ENCODE measurements at places on chromosomes 11 and 22.

DNA sequence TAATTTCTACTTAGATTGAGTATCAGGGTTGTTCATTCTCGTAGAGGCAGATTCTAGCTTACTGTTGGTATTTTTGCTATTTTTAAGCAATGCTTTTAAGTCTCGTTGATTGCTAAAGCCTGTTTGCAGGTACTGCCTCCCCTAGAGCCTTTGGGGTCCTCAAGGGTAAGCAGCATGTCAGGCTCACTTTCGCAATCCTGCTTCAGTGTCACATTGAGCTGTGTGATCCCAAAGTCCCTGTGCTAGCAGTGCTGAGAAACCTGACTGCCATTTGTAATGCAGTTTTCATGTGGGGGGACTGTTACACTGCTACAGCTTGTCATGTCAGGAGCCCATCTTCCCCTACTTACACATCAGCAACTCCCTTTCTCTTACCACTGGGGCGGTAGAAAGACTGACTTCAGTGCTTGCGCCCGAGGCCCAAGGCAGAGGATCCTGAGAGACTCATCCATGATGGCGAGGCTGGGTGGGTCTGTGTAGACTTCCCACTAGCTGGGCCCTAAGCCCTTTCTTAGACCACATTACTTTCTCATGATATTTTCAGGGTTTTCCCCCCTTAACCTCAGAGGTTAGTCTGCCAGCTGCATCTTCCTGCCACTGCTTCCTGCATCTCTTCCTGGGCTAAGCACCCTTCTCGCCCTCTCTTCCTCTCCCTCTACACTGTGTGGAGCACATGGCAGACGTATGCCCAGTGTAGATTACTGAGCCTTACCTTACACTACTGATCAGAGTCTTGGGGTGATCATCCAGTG, 40.8 kb upstream of the ST14 start:
- no peak for DNase-seq

DNA sequence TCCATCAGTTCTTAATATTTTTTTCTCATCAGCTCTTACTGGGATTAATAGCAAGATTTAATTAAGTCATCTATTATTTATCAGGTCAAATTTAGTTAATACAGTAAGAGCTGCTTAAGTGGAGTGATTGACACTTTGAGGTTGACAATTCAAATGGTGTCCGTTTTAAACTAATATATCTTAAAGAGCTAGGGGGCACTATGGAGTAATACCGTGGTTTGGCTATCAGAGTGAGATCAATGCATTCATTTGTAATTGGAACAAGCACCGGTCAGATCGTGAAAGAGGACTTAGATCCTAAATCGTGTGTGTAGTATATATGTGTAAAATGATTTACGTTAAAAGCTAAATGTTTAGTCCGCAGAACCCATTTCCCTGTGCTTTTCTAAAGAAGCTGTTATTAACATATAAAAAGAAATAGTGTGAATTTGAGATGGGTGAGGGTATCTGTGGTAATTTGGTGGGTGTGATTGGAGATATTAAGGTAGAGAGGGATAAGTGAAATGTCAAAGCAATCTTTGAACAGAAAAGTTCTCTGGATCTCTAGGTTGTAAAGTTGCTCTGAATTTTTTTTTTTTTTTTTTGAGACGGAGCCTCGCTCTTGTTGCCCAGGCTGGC, 2.3 kb downstream of the SIK2 start:
- DNase-seq: no peak

GRCh38 chr11:563812-564578, 3.2 kb downstream of the RASSF7 start:
- DNase-seq: no peak

GRCh38 chr11:73003088-73003487, 139.0 kb downstream of the FCHSD2 start:
- no peak for DNase-seq

DNA sequence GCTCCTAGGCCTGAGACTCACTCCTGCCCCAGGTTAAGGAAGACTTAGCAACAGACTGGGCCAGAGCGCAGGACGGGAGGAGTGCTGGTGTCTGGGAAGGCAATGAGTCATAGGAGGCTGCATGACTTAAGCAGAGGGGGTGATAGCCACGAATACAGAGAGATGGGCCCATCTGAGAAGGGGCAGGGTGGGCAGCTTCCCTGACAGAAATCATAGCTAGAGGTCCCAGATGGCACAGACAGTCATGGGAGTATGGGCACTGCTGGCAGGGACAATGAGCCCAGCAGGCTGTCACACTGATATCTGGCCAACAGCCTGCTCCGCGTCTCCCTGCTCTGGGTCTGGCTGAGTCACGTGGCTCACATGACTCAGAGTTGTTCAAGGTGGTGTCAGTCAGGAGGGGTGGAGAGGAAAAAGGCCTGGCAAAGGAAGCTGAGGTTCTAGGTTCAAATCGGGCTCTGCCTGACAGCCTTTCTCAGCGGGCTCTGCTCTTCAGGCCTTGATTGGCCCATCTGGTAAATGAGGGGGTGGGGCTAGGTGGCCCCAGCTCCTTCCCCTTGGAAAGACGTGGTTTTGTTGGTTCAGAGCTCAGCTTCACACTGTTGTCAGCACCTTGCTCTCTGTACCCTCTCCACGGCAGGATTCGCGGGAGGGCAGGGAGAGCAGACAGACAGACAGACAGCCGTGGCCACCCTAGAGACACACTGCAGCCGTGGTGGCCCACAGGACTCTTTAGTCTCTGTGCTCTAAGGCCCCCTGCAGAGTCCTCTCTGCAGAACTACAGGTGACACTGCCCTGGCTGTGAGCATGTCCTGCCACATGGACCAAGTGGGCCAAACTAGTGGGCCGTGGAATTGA, 47.8 kb downstream of the DBX1 start:
- no peak for DNase-seq

DNA sequence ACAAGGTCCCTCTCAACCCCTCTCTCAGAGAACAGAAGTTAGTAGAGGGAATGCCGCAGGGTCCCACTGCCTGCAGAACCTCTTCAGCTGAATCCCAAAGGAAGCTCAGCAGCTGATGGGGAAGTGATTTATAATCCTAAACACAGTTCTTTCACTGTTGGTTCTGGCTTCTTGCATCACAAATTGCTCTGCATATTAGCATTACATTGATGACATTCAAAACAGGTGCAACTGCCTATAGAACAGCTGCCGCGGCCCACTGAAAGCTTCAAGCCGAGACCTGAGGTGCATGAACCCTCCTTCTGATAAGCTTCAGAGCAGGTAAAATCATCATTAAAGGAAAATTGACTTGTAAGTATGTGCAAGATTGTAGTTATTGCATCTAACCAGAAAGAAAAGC, 75.2 kb upstream of the KIRREL3 start:
- DNase-seq: no peak

DNA sequence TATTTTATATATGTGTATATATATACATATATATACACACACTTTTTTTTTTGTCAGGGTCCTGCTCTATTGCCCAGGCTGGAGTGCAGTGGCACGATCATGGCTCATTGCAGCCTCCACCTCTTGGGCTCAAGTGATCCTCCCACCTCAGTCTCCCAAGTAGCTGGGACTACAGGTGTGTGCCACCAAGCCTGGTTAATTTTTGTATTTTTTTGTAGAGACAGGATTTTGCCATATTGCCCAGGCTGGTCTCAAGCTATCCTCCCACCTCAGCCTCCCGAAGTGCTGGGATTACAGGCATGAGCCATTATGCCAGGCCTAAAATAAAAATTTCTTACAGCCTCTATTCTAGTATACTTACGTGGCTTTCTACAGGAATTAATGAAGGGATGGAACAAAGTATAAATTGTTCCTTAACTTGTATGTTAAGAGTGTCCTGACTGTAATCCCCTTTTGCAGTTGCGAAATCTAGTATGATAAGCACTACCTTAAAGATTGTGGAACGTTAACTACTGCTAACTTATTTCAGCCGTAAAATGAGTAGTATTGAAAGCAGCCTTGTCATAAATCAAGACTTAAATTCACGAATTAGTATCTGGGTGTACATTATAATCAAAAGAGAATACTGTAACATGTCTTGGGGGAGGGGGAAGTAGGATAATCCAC, 2.1 kb downstream of the TRAF6 start:
- DNase-seq: no peak

- DNase-seq: no peak
Measured at GRCh38 chr11:13043912-13044628, 35.0 kb downstream of the RASSF10 start.

DNA sequence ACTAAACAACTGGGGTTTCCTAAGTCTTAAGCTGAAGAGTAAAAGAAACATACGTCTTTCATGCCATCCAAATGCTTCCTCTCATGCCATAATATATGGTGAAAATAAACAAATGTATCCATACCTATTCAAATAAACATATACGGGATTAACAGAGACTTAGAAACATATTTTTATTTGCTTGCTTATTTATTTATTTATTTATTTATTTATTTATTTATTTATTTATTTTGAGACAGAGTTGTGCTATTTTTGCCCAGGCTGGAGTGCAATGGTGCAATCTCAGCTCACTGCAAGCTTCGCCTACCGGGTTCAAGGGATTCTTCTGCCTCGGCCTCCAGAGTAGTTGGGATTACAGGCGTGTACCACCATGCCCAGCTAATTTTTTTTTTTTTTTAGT, 291.6 kb upstream of the CNTN5 start:
- DNase-seq: no peak

GRCh38 chr22:37559521-37559900, 769 bp upstream of the CDC42EP1 start:
- DNase-seq: no peak

DNA sequence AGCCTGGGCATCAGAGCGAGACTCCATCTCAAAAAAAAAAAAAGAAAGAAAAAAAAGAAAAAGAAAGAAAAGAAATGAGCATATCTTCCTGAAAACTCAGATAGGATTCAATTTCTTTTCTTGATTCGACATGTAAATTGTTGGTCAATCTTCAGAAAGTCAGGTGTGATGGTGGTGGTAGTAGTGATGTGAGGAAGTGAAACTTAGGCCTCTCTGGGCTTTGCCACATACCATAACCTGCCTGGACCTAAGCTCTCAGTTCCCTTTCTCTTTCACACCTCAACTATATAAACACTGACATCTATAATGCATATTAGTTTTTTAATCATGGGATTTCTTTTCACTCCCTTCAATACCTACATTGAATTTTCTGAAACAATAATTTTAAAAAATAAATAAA, 98.0 kb upstream of the TBCEL start:
- DNase-seq: no peak

GRCh38 chr11:6505577-6506240, 8.6 kb downstream of the DNHD1 start:
- DNase-seq: no peak

GRCh38 chr11:73267906-73268540, 4.1 kb upstream of the P2RY6 start:
- no peak for DNase-seq

GRCh38 chr11:63837027-63837688, 1.8 kb upstream of the MARK2 start:
- peak; percentile 66 for DNase-seq

DNA sequence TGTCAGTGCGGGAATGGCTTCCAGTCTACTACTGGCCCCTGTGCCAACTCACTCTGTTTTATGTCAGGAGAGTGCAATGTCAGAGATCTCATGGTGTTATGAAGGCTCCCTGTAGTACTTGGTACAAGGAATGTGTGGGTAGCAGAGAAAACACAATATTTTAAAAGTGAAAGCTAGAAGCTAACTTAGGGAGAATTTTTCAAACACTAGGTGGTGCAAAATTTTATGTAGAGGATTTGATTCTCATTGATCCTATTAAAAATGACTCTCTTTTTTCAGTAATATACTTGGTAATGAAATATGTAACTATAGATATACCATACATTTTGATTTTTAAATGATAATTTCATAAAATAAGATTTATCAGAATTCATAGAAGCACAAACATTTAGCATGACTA, 134.7 kb downstream of the JRKL start:
- no peak for DNase-seq

DNA sequence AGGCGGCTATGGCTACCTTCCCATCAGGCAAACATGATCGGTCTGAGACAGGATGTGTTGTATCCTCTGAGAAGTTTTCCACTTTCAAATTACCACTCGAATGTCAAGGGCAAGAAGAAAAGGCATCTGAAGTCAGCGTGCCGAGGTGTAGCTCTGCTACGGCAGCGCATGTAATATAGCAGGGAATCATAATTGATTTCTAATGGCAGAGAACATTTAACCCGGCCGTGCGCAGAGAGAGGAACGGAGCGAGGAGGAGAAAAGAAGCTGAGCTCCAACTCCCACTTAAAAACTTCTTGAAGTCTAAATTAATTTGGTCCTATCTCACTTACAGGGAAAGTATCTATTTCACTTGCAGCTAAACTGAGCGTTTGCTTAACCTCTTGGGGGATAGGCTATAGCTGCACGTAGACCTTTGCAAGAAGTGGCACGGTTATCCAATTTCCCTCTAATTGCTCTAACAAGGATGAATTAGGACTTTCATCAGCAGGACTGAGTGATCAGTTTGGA, 137.3 kb upstream of the KIRREL3 start:
- DNase-seq: no peak

GRCh38 chr11:126418887-126419286, 63.4 kb downstream of the ST3GAL4 start:
- DNase-seq: no peak

DNA sequence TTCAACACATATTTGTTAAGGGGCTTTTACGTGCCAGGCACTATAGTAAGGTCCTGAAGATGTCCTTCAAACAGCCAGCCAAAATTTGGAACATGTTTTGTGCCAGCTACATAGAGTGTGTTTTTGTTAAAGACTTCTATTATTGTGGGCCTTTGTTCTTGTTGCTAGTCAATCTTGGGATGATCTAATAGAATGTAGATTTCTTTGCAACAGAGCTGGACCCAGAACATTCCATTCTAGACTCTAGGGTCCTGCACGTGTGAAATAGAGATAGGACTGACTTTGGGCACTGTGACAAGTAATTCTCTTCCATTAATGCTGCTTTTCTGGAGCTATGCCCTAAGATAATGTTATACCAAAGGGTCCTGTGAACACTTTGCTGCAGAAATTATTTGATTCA, 16.9 kb upstream of the IPO7 start:
- no peak for DNase-seq

- DNase-seq: no peak
Measured at GRCh38 chr11:121282886-121283502, 9.6 kb upstream of the SC5D start.

- DNase-seq: no peak
Measured at GRCh38 chr22:22593250-22593649, 34.2 kb upstream of the PRAME start.

DNA sequence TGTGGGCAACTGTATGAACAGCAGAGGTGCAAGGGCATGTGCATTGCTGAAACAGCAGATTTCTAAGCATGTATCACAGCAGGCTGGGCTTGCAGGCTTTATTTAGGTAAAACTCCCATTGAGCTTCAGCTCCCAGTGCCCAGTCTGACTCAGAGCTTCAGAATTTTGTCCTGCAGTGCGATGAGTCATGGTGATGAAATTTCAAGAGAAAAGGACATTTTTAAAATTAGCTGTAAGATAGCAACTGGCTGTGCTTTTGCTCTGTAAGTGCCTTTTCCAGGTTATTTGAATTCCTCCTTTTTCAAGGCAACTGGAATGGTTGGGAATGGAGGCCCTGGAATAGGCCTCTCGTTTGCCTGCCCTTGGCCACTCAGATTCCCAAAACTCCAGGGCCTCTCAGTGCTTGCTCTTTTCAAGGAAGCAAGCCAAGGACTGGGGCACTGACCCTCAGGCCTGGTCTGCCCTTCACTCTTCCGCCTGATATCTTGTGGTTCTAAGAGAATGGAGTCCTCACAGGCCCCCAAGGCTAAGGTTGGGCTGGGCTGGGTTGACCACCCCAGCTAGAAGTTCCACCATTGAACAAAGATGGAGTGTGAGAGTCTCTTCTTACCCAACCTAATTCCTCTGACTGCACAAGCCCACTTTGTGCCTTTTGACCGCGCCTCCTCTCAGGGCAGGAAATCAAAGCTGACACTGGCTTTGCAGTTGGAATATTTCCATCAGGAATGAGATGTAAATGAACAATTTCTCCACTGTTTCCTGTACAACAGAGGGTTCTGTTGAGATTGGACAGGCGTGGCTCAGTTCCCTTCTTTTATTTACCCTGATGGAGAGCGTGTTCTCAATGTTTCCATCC, 59.5 kb upstream of the PRSS23 start:
- DNase-seq: no peak

All from activated T-cell treated with anti-CD3 and anti-CD28 coated beads for 1 hour (primary cell).